ENCODE measurements at places on chromosomes 4 and X.

GRCh38 chrX:77009691-77010090, 437.5 kb upstream of the FGF16 start:
- no peak for DNase-seq

DNA sequence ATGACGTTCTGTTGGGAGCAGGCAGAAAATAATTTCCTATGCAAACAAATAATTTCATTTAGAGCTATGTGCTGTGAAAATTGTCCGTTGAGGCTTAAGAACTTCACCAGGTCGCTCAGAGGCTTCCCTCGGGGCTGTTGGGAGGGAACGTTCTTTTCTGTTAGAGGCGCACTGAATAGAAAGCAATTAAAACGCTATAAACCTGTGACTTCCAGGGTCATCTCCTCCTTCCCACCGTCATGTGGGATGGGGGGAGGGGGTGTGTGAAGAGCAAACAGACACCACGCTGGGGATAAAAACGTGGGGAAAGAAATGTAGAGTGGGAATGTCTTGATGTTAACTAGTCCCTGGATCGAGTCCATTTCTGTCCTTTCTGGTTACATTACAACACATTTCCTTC, 35.2 kb upstream of the ZNF518B start:
- DNase-seq: no peak

DNA sequence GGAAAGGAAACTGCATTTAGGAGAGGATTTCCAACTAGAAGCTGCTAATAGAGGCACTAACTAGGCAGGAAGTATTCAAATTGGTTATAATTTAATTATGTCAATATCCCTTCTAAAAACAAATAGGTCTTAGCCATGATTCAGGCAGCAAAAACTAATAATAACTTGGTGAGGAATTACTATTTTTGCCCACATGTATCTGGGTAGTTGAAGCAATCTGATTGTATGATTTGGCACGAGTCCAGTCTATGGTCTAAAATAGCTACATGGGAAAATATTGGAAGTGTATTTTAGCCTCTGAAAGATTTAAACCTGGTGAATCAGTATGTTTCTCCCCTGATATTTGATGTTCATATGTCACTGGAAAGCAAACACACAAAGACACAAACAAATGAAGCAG, 62.2 kb downstream of the MFAP3L start:
- DNase-seq: no peak

DNA sequence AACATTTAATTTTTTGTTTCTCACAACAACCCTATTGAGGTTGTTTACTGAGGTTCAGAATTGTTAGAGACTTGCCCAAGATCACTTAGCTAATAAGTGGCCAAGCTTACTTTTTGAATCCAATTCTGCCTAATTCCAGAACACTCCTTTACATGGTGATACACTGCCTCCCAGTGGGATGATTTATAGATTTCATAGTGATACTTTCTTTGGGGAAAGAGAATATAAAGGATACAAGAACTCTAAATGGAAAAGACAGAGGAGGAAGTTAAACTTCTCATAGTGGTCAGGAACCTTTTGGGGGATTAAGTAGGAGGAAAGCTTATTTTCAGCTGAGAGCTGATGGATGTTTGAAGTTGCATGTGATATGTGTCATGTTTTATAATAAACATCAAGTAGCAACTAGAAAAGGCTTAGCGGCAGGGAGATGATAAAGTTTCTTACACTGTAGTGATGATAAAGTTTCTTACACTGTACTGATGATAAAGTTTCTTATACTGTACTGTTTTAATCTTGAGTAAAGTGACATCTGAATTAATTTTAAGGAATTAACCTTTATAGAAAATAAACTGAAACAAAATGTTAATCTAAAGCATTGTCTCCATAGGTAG, 15.3 kb downstream of the STAG2 start:
- DNase-seq: no peak

- no peak for DNase-seq
Observed at GRCh38 chr4:156547439-156547838, 424.2 kb downstream of the PDGFC start.

DNA sequence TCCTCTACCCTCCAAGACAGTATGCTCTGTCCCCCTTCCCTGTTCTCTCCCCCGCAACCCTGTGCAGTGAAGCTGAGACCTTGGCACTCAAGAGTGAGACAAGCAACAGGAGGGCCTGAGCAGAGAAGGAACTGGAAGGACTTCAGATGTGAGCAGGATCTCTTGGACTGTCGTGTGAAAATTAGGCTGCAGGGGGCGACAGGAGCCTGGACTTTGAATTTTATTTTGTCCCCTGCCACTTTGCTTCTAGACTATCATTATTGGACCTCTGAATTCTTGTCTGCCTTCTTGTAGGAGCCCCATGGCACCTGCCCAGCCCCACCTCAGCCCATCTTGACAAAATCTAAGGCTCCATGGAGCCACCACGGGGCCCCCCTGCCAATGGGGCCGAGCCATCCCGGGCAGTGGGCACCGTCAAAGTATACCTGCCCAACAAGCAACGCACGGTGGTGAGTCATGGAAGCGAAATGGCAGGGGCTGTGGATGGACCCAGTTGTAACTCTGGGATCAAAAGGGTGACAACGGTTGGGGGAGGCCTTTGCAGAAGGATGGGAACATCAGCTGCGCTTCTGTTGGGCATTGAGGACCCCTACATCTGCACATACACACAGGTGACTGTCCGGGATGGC, 1.7 kb downstream of the ARAF start:
- no peak for DNase-seq

GRCh38 chr4:40648742-40649281, 19.1 kb upstream of the RBM47 start:
- DNase-seq: no peak

DNA sequence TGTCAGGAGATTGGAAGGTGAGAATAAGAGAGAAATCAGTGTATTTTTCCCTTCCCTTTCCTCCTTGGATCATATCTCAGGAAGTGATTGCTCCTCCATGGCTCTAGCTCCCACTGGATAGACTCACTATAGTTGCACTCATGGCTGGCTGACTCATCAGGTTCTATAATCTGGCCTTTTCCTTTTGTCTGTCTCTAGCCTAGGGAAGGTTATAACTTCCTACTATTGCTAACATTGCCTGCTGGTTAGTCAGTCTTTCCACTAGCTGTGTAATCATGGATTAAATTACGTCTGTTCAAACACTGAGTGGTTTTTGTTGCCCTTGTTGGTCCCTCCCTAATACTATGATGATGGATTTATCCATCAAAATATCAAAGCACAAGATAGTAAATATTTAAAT, 195.5 kb upstream of the VEGFC start:
- DNase-seq: no peak

DNA sequence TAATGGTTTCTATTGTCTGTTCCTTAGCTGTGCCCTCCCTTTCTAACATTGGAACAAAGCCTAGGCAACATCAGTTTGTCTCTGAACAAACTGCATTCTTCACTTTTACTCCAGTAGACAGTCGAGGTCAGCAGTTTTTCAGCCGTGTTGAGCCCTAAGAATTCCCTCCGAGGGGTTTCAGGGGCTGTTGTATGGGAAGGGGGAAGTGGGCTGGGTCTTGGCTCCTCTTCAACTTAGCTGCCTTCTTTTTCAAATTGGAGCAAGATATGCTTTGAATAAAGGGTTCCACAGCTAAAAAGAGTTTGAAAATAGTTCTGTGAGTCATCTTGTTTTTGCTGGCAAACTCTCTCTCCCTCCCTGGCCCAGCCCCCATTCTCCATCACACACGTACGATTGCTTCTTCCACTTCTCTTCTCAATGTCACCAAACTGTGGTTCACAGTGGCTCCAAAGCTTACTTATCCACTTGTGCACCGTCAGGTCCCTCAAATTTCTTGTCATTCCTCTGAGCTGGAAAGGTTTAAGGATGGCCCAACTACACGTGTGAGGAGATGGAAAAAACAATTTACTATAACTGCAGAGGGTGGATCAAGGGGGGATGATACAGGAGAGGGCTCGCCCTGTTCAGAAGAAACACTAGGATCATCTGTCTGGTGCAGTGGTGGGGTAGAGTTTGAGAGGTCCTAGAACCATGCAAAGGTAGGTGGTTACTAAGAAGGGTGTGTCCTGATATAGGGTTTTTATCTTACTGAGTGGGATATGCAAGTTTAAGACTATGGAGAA, 9.2 kb upstream of the MAML3 start:
- DNase-seq: no peak

GRCh38 chrX:13938051-13938828, 91.5 kb downstream of the GEMIN8 start:
- no peak for DNase-seq

DNA sequence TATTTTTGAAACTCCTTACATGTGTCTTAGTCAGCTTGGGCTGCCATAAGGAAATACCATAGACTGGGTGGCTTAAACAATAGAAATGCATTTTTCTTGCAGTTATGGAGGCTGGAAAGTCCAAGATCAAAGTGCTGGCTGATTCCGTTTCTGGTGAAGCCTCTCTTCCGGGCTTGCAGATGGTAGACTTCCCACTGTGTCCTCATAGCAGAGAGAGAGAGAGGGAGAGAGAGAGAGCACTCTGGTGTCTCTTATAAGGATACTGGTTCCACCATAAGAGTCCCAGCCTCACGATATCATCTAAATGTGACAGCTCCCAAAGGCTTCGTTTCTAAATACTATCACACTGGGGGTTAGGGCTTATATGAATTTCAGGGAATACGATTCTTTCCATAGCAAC, 39.7 kb downstream of the ENPEP start:
- no peak for DNase-seq

DNA sequence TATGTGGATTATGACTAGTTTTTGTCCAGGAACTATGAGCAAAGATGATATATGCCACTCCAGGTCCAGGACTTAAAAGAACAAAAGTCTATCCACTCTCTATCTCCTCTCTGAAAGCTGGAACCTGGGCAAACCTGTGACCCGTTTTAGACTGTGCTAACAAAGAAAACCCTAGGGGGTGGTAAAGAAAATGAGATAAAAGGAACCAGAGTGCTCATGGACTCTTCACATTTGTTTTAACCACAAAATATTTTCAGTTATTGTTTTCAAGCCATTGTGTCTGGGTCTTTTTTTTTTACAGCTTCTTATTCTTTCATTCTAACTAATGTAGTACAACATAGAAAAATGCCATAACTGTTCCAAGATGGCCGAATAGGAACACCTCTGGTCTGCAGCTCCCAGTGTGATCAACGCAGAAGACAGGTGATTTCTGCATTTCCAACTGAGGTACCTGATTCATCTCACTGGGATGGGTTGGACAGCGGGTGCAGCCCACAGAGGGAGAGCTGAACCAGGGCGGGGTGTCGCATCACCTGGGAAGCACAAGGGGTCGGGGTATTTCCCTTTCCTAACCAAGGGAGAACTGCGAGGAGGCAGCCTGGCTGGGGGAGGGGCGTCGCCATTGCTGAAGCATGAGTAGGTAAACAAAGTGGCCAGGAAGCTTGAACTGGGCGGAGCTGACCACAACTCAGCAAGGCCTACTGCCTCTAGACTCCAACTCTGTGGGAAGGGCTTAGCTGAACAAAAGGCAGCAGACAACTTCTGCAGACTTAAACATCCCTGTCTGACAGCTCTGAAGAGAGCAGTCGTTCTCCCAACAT, 45.1 kb downstream of the CHM start:
- DNase-seq: no peak

- DNase-seq: no peak
Observed at GRCh38 chrX:103330681-103331288, 746 bp downstream of the TCEAL7 start.

- DNase-seq: no peak
Observed at GRCh38 chrX:96682516-96682915, 2.1 kb upstream of the DIAPH2 start.

DNA sequence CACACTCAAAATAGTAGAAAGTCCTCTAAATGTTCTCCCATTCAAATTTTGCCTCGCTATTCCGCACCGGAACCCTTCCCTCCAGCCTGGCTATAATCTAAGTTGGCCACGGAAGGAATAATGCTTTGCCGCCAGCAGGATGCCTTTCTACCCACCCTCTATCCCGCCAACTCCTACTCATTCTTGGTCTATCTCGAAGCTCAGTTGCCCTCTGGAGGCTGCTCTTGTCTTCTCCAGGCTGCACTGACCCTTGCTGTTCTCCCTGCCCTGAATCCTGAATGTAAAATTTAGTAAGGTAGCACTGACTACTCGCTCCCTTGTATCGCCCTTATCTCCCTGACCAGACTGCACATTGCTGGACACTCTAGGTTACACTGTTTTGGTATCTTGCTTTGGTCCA, 212.4 kb downstream of the MGST2 start:
- DNase-seq: no peak

GRCh38 chr4:62771983-62772557, 1571.9 kb downstream of the ADGRL3 start:
- no peak for DNase-seq

- no peak for DNase-seq
Observed at GRCh38 chrX:139832718-139833309, 100.0 kb downstream of the ATP11C start.

DNA sequence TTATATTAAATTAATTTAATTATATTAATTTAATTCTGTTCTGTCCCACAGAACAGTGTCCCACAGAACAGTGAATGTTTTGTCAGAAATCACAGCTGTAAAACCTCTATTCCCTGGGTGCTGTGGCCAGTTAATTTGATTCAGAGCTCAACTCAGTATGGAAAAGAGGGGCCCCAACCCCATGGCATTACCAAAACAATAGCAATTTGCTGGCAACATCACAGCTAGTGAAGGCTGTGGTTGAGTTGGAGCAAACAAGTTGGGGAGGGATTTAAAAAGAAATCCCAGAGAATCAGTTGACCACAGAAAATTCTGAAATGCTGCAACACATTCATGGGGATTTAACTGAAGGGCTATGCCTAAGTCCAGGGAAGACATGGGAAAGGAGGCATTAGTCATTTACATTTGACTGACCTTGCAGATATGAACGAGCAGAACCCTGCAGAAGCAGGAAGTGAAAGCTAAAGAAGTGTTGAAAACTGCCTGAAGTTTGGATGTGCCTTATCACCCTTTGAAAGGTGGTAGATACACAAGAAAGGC, 30.1 kb downstream of the PDHA2 start:
- DNase-seq: no peak

DNA sequence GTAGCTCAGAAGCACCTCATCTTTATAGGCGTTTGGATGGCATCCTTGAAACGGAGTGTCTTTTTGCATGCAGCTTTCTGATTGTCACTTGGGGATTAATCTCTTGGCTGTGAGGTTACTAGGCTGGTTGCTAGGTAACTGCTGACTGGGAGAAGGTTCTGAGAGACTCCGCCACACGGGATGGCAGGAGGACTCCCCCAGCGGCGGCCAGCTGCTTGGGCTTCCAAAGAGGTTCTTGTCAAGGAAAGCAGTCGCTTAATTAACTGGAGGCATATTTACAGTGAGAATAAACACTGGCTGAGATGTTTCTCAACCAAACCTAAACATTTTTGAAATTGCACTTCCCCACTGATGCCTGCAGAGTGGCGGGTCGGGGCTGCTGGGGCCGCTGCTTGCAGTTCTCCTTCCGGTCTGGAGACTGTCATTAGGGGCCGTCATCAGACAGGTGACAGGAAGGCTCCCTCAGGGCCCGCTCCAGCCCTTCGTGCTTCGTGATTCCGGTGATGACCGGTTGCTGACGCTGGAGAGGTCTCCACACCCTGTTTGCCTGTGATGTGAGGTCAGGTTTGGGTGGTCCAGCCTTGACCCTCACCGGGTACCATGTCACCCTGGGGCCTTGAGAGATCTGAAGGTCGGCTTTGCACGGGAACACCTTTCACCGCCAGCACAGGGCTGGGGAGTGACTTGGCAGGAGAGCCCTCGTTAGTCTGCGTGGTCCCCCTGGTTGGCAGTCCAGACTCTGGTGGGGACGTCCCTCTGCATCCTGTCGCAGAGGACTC, 9.1 kb downstream of the NSG1 start:
- DNase-seq: no peak

All from effector CD8-positive, alpha-beta T cell (primary cell).